ENCODE measurements at places on chromosomes 4 and X.

- no peak for DNase-seq
These were observed 13.6 kb upstream of the ABLIM2 start for GRCh38 chr4:8171984-8172924.

DNA sequence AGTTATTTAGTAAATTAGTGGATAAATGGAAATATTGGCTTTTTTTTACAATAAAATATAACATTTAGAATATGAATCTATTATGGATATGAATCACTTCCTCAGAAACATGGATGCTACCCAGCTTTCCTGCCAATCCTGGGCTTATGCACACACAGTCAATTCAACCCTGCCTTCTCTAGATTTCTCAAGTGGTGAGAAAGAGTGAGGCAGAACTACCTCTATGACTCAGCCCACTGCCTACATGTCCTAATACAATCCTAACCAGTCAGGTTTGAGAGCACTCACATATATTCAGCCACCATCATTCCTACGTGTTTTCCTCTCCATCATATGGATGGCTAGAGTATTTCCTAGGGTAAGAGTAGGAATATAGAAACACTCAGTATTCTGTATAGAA is 91.1 kb upstream of the ANKRD50 start:
- DNase-seq, result no peak

GRCh38 chrX:9845578-9845952 is 59.3 kb downstream of the SHROOM2 start:
- DNase-seq, result no peak

DNA sequence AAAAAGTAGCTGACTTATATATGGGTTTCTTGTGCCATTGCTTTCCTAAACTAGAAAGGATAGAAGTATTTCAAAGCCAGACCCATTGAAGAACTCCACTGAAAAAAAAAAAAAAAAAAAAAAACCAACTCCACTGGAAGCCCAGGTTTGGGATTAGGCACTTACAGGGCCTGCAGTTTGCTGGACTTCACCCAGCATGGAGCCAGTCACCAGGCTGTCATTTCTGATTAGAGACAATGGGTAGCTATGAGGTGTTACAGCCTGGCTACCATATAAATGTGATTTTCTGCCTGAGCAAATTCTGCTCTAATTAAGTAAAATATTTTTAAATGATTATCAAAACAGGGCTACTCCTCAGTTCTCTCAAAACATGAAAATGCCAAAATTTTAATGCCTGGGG is 49.5 kb downstream of the HS6ST2 start:
- DNase-seq, result no peak

DNA sequence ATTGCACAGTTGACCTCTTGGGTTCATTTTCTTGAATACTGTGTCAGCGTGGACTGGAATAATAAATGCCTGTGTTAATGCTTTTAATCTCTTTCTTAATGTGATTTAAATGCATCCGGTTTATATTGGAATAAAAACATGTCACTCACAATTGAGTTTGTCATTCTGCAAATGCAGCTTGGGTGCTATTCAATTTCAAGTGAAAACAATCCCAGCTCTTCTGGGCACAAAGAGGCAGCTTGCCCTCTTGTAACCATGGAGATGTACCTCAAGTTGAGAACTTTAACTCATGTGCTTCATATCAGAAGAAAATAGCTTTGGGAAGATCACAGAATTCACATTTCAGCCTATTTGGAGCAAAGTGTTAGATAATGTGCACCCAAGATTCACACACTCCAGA is 355.7 kb upstream of the GNPDA2 start:
- no peak for DNase-seq

GRCh38 chr4:1871471-1872021 is 353 bp downstream of the NSD2 start:
- no peak for DNase-seq

- no peak for DNase-seq
These were observed 16.5 kb downstream of the CYBB start for GRCh38 chrX:37796310-37796709.

- no peak for DNase-seq
These were observed 253.1 kb upstream of the RPS6KA3 start for GRCh38 chrX:20519826-20520225.

GRCh38 chr4:62250100-62250499 is 1050.0 kb downstream of the ADGRL3 start:
- no peak for DNase-seq

GRCh38 chr4:152189451-152190179 is 346.3 kb downstream of the FBXW7 start:
- no peak for DNase-seq

DNA sequence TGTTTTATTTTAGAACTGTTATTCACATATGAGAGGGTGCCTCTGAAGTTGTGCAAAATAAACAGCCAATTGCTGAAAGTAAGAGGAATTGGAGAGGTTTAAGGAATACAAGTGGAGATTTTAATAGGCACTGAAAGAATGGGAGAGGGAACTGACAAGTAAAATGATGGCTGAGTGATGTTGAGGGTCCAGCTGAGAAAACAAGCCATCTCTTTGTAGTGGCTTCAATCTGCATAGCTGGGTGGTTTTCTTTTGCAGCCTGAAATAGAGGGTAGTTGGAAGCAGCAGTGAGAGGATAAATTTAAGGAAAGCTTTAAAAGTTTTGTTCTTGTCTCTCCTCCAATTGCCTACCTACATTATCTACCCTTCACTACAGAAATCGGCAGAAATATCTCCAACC is 106.7 kb upstream of the DGKK start:
- no peak for DNase-seq

DNA sequence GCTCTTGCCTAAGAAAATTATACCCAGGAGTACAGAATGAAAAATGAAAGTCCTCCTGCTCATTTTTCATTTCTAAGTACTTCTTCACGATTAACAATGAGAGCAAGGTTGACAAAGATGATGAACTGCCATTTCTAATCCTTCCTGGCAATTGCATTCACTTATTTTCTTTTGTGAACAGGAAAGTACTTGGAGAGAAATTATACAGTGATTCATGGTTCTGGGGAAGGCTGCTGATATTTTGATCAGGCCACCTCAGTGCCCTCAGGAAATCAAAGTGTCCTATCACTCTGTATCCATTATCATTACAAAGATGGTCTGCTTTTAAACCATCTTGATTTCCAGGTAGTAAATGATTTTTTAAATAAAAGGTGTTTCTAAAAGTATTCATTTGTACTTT is 467.5 kb downstream of the PACRGL start:
- DNase-seq, result no peak

DNA sequence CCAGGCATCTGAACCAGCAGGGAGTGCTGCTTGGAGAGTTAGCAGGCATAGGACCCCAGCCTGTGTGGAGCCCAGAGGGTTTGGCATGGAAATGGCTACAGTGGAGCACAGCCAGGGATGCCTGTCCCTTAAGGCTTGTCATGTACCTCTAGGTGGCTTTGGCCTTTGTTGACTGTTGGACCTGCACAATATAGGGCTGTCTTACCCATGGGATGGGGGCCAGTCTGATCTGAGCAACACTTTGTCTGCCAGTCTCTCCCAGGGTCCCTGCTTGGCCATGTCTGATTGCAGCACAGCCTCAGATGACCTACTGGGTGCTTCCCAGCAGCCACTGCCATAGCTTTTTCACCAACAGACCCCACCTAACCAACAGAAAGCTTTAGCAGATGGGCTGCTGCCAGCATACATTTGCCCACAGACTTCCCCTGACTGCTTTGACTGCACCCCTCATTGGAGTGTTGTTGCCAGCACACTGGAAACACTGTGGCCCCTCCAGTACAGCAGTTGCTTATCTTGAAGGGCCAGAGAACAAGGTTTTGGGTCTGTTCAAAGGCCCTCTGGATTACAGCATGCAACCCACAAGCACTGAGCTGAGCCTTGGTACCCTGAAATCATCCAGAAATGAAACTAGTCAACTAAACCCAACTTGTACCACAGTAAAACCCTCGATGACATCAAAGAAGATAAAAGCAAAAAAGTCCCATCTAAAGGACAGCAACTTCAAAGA is 22.1 kb downstream of the ANAPC10 start:
- no peak for DNase-seq

DNA sequence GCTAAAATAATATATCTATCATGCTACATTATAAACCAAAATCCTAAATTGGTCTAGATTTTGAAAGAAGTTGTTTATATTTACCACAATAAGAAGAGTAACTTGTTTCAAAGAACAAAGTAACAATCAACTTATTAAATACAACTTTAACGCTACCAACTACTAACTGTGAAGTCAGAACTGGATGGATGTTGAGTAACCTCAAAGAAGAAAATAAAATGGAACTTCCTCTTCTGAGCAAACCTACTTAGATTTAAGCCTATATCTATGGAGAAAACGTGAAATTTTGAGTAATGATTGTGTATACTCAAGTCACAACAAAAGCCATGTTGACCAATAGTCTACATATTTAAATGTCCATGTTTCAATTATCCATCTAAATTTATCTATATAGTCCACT is 25.7 kb downstream of the SH3RF1 start:
- no peak for DNase-seq

DNA sequence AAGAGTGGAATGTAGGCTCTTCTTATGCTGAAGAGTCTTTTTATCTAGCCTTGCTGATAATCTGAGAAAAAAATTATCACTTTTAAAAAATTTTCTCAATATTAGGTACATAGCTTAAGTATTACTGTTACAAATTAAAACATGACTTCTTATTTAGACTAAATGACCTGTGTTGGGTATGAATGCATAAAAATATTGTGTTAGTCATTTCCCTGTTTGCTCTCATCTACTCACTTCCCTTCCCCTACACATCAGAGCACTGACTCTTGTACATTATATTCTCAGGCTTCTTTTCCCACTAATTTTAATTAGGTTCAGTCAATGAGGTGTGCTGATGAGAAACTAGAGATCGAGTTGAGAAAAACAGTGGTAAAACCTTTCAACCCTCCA is 881.0 kb downstream of the PCDH18 start:
- DNase-seq, result no peak

DNA sequence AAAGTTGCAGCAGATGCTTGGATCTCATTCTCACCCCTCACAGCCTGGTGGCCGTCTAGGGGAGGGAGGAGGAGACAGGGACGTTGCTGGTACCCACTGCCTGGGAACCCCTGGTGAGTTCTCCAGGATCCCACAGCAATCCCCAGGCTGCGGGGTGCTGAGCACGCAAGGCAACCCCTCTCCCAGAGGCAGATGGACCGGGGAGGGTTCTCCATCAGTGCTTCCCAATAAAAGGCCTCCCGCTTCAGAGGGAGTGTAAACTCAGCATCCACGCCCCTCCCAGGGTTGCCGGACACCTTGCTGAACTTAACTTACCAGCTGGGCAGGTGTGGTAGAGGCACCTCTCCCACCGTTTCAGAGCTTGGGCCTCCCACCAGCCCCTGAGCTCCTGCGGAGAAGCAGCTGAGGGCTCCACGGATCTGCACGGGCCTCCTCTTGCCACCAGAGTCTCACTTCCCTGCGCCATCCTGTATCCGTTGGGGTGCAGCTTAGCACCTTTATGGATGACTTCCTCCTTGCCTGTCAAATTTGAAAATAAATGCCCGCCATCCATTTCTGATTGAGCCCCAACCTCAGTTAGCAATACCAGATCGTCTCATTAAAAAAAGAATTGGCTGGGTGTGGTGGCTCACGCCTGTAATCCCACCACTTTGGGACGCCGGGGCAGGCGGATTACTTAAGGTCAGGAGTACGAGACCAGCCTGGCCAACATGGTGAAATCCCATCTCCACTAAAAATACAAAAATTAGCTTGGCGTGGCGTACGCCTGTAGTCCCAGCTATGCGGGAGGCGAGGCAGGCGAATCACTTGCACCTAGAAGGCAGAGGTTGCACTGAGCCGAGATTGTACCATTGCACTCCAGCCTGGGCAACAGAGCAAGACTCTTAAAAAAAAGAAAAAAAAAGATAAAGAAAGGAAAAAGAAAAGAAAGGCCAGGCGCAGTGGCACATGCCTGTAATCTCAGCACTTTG is 14.8 kb upstream of the TBC1D14 start:
- no peak for DNase-seq

GRCh38 chrX:48003367-48003757 is 427 bp downstream of the ZNF182 start:
- no peak for DNase-seq

GRCh38 chrX:118718737-118719136 is 8.7 kb upstream of the IL13RA1 start:
- DNase-seq, result no peak

DNA sequence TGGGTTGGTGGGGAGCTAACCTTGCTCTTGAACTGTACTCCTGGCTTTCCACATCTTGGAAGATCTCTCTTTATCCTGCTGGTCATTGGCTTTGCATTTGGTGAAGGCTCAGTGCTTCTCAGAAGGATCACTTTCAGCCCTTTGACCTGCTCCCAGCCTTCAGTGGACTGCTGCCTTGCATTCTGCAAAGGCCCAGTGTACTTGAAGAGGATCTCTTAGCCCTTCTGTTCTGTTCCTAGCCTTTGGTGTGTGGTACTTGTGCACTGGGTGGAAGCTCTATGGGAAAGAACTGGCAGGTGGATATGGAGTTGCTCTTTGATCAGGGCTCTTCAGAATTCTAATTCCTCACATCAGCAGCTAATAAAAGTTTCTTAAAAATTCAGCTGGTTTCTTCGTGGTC is 46.5 kb downstream of the FGF2 start:
- DNase-seq, result no peak

GRCh38 chrX:150968862-150969720 is 14.0 kb upstream of the HMGB3 start:
- no peak for DNase-seq

DNA sequence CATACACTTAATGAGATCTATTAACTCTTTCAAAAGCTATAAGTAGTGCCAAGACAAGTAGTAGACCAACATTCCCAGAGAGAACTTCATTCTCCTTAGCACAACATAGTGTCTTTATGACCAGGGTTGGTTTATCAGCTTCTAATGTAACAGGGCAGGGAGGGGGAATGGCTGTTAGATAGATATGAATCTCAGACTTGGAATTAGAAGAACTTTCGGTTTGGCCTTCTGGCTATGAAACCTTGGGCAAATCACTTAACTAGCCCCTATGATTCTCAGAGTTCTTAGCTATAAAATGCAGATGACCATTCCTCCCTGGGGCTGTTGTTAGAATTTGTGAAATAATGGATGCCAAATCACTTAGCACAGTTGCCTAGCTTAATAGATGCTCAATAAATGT is 132.2 kb downstream of the SLC10A7 start:
- no peak for DNase-seq

GRCh38 chrX:37684426-37684825 is 1.2 kb upstream of the XK start:
- no peak for DNase-seq

DNA sequence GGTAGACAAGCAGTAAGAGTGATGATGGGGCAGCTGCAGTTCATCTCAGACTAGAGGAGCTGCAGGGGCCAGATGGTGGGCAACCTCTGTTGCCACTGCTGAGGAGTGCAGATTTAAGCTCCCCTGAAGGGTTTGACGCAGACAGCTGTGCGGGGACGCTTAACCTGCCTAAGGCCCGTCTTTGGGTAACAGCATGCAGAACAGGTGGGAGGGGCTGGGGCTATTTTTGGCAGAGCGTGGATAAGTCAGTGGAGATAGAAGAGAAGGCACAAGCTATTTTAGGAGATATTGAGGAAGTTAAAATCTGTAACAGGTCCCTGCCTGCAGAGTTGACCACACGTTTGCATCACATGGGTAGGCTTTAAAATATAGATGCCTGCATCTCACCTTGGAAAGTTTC is 10.5 kb downstream of the CD99 start:
- DNase-seq, result no peak

GRCh38 chr4:166128403-166128802 is 255.4 kb downstream of the TLL1 start:
- DNase-seq, result no peak

GRCh38 chrX:104469771-104470170 is 96.2 kb upstream of the IL1RAPL2 start:
- DNase-seq, result no peak
